ENCODE measurements at places on chromosomes 1 and 21. TPM values are rescaled to one million over a fixed set of nuclear protein-coding genes. Genes with fewer than 3 reads are reported as not detected.

The FBLIM1 gene
- polyA plus RNA-seq = 227 TPM

The ZNF593OS gene
- not detected for polyA plus RNA-seq

The ELF3 gene
- 569 TPM for polyA plus RNA-seq

The INSRR gene
- polyA plus RNA-seq = 0.06 TPM

The LCE3D gene
- polyA plus RNA-seq = not detected

Measured in sigmoid colon (tissue), 7 donors.